ENCODE measurements at places on chromosomes 2 and 18.

DNA sequence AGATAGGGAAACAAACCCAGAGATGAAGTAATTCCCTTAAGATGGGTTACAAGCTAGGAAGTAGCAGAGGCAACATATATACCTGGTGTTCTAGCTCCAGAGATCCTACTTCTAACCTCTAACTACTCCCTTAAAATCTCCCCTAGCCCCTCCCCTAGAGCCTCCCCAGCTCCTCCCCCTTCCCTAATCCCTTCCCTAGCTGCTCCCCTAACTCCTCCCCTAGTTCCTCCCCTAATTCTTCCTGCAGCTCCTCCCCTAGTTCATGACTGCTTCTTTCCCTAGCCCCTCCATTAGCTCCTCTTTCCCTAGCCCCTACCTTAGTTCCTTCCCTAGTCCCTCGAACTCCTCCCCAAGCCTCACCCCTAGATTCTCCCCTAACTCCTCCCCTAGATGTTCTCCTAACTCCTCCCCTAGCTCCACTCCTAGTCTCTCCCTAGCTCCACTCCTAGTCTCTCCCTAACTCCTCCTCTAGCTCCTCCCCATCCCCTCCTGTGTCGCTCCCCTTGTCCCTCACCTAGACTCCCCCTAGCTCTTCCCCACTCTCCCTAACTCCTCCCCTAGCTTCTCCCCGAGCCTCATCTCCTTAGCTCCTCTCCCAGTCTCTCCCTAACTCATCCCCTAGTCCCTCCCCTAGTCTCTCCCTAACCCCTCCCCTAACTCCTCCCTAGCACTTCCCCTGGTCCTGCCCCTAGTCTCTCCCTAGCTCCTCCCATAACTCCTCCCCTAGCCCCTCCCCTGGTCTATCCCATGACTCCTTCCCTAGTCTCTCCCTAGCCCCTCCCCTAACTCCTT lies 108.9 kb downstream of the CD226 start:
- no peak for DNase-seq

- DNase-seq, result no peak
Observed at GRCh38 chr2:38835015-38835601, 40.6 kb downstream of the DHX57 start.

DNA sequence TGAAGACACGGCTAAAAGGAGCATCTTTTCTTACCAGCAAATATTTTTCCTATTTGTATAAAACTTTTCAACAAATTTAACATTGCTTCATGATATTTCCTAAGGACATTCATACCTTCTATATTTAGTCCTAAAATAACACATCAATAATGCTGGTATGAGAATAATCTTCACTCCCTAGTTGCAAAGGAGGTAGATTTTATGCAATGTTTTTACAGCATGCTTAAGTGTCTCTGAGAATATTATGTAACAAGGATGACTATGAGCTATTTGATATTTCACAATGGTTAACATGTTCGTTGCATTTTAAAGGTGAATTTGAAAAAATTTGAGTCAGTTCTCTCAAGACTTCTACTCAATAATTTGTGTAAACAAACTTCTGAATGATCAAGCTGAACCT lies 506.7 kb downstream of the NUP35 start:
- DNase-seq, result no peak

GRCh38 chr2:239261356-239261755 lies 139.5 kb downstream of the HDAC4 start:
- DNase-seq, result no peak

GRCh38 chr18:45349467-45349866 lies 265.8 kb upstream of the SLC14A2 start:
- no peak for DNase-seq

GRCh38 chr2:195695002-195695631 lies 38.1 kb downstream of the SLC39A10 start:
- DNase-seq, result no peak

GRCh38 chr2:236156095-236156859 lies 11.9 kb downstream of the GBX2 start:
- DNase-seq, result no peak

DNA sequence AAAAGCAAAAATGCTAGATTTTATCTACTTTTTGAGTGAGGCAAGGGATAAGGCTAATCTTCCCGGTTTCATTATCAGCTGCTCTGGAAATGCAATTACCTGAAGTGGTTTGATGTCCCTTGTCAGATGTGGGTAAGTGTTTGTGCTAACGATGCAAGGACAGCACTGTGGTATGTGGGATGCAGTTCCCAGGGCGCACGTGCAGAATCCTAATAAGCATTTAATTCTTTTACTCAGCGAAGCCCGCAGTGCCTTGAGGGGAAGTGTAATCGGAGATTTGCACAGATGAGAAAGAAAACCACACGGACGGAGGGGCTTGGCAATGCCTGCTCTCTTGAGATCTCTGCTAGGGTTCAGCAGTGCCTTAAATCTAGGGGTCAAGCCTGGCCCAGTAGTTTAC lies 108.5 kb upstream of the LYPD6 start:
- DNase-seq, result no peak

- no peak for DNase-seq
Observed at GRCh38 chr2:177076636-177077179, 135.9 kb upstream of the HNRNPA3 start.

DNA sequence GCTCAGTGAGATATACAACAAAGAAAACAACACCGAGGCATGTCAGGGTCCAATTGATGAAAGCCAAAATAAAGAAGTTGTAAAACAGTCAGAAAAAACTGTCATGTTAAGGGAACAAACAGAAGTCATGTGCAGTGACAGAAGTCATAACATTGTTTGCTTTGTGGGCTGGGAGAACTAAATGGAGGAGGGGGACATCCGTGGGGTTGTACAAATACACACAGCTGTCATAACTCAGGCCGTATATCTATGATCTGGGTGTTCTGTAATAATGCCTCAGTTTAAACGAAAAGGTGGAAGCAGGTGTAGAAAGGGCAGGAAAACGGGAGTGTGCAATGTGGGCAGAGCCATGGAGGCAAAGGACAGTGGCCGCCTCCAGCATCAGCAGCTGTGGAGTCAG lies 27.3 kb downstream of the TIMM21 start:
- no peak for DNase-seq

- DNase-seq, result no peak
Observed at GRCh38 chr18:56910237-56910636, 236.7 kb upstream of the BOD1L2 start.

- no peak for DNase-seq
Observed at GRCh38 chr2:123908522-123908921, 116.6 kb upstream of the CNTNAP5 start.

- DNase-seq, result no peak
Observed at GRCh38 chr2:112075490-112076260, 20.6 kb downstream of the TMEM87B start.

- no peak for DNase-seq
Observed at GRCh38 chr18:36831139-36831538, 2.2 kb downstream of the KIAA1328 start.

DNA sequence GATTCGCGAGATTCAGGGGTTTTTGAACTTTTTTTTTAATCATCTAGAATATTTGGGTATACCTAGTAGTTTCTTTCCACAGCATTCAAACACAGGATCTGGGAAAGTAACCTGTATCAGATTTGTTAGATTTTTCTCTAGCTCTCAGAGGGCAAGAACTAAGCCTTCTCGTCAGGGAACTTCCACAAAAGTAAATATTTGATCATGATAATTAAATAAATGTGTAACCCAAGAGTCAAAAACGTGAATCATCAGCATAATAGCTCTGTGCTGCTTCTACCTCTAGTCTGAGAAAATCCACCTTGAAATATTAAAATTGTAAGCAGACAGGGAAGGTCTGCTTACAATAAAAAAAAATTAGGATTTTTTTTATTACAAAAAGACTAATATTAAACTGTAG lies 225.7 kb upstream of the SPOPL start:
- DNase-seq, result no peak

GRCh38 chr2:129673847-129674711 lies 305.4 kb upstream of the RAB6C start:
- no peak for DNase-seq

- no peak for DNase-seq
Observed at GRCh38 chr2:73283545-73284295, 558 bp downstream of the FBXO41 start.

- no peak for DNase-seq
Observed at GRCh38 chr2:60521626-60522025, 31.8 kb downstream of the BCL11A start.

- DNase-seq, result no peak
Observed at GRCh38 chr18:25327584-25327983, 24.4 kb downstream of the ZNF521 start.

GRCh38 chr2:37617119-37617892 lies 54.1 kb downstream of the CDC42EP3 start:
- no peak for DNase-seq

- no peak for DNase-seq
Observed at GRCh38 chr2:23363831-23364230, 21.1 kb upstream of the KLHL29 start.

GRCh38 chr2:196066291-196067087 lies 2.1 kb downstream of the DNAH7 start:
- DNase-seq, result no peak

- no peak for DNase-seq
Observed at GRCh38 chr2:88230911-88231310, 60.8 kb downstream of the THNSL2 start.

DNA sequence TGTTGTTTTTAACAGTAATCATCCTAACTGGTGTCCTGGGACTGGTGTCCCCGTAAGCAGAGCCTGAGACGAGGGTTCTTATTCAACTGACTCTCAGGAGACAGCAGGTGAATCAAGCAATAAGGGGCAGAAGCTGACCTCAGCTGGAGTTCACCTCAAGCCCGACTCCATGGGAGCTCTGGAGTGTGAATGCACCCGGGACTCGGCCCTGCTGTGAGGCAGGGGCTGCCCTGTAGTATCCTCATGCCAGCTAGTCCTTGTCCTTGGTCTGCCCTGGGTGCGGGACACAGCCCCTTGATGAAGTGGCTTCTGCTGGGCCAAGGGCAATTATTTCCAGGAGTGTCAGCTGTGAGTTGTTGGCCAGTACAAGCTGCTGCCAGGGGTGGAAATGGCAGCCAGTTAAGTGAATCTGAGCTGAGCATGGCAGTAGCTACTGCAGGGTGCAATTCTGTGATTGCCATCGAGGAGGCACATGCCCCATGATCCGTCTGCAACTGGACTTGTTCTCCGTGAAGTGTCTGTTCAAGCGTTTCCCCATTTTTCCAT lies 54.9 kb upstream of the OTOS start:
- no peak for DNase-seq

DNA sequence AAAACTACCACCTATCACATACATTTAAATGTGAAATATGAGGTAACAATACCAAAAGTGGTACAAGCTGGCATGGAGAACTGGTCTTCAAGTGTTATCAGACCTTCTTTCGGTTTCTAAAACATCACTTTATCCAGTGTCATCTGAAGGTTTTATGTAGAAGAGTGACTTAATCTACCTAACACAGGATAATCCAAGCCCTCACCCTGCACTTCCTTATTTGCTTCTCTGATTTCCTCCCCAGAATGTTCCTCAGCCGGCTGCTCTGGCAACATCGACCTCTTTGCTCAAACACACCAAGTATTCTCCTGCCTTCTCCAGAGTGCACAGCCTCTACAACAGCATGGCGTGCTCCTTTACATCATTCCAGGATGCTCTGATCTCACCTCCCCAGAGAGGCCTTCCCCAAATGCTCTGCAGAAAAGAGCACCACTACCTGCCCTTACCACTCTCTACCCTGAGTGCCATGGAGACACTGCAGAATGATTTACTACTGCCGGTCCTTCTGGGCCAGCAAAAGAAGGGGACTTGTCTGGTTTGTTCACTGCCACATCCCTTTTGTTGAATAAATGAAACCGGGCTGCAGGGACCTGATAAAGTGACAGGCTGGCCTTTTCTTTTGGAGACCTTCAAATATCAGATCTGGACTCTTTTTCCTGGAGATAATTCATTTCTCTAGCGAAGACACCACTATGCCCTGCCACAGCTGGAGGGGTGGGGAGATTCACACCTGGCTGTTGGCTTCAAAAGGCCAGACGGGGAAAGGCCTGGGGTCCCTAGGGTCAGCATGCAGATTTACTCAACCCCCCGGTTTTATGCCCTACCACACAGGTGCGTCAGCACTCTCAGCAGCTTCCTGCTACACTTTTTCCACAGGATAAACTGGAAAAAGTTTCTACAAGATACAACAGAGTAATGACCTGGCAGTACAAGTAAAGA lies 42.0 kb downstream of the TTR start:
- DNase-seq, result no peak

GRCh38 chr2:176388861-176389260 lies 119.6 kb downstream of the MTX2 start:
- no peak for DNase-seq

DNA sequence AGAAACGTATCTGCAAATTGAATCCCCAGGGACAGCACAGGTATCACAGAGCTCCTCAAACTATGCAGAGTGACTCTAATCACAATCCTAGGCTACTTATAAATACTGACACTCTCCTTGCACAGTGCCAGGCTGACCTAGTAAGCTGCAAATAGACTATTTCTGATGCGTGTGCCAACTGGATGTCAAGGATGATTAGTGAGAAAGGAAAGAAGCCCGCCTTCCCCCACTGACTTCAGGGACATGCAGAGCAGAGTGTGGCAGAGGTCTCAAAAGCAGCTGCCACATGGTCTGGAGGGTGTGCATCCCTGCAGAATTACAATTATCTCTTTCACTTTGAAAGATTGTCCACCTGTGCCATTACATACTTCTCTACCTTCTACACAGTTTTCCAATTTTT lies 235.6 kb downstream of the CPS1 start:
- no peak for DNase-seq

GRCh38 chr2:9141706-9142460 lies 64.7 kb upstream of the ASAP2 start:
- DNase-seq, result no peak

GRCh38 chr2:71453404-71454220 lies at the start of gene DYSF:
TSS of gene DYSF (plus strand) at chr2:71453561.
- DNase-seq, result no peak

GRCh38 chr2:233065954-233066470 lies 5.9 kb downstream of the INPP5D start:
- no peak for DNase-seq

DNA sequence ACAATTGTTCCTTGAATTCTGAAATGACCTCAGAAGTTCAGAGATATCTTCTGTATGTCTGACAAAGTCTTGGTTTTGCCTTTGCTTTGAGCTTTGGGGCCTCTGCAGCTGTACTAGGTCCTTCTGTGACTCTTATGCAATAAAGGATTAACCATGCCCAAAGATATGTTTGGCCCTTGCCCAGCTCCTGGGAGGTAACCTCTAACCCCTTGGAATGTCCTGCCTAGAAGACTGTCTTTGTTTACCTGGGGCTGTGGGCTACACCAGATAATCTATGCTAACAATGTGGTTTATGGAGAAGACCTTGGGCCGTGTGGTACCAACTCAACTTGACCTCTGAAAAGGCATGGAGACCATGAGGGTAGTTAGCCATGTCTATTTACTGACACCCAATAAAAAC lies 140.9 kb upstream of the CAPN13 start:
- DNase-seq, result no peak

GRCh38 chr2:111031546-111032478 lies 88.9 kb upstream of the BCL2L11 start:
- no peak for DNase-seq
